Suppressor macrophage (primary cell): ENCODE measurements at places on chromosomes 4 and X.

DNA sequence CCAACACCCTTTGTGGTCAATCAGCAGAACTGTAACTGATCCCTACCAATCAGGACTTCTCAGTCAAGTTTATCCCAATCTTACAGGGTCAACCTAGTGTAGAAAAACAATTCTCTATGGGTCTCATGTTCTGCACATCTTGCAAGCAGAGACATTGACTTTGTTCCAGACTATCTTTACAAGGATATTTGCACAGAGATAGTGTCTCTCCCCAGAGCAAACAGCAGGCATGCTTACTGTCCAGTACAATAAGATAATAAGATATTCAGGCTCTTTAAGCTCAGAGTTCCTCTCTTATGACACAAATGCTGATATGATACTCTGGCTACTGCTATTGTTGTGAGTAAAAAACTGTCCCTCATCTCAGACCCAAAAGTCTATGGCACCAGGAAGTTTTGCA lies 53.2 kb downstream of the ACSL4 start:
- no peak for DNase-seq

- DNase-seq = peak; percentile 60
Observed at GRCh38 chr4:145936142-145936996, 2.3 kb downstream of the ZNF827 start.

DNA sequence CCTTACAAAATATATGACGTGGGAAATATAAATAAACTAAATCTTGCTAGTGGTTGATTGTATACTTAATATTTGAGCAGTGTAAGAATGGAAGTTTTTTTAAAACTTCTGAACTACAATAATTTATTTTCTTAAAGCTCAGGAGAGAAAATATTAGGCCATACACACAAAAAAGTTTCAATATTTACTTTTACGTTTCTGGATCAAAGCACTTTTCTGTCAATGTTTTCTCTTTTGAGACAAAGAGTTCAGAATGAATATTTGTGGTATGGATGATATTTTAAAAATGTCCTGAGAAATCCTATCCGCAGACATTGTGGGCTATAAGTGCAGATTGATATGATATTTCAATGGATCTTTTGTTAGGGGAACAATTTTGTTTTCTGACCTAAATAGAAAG lies 109.9 kb downstream of the TLL1 start:
- no peak for DNase-seq

DNA sequence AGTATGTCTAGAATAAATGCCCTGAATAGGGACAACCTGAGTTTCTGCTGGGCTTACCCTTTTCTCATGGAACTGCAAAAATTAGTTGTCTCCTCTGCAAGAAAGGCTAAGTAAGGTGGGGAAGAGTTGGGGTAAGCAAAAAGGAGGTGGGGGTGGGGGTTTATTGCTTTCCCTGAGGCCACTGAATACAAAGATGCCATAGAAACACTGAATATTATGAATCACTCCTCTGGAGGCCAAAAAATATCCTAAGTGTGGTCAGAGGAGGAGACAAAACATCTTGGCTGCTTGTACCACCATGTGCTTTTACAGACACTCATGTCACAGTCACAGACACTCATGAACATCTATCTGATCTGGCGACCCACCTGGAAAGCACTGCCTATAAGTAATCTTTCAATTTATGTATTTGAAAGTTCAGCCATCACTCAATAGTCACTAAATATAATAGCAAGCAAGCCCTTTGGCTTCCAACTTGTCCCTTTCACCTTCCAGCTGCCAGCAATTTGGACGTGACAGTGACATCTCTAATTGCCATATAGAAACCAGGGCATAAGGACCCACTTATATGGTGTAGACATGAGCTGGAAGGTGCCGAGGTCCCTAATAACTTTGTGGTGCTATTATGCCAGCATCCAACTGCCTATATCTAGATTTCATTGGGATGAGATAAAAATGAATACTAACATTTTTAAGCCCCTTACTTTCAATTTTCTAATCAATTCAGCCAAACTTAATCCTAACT lies 122.7 kb upstream of the CBR4 start:
- DNase-seq = no peak

DNA sequence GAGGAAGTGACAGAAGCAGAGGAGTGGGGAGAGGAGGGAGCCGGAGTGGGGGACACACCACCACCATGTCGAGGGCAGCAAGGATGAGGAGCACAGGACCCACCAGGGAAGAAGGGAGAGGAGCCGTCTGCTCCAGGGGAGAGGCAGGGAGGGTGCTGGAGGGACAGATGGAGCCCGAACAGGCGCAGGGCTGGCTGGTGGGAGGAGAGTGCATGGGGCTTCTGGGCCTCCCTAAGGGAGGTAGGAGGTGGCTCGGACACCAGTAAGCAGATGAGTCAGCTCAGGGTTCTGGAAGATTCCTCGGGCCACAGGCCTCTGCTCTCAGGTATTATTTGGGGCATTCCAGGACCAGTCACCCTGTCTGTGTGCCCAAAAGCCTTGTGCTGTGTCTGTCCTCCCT lies 29.8 kb downstream of the ATP2B3 start:
- DNase-seq = no peak

GRCh38 chr4:94567811-94568210 lies 116.1 kb downstream of the PDLIM5 start:
- DNase-seq = no peak

DNA sequence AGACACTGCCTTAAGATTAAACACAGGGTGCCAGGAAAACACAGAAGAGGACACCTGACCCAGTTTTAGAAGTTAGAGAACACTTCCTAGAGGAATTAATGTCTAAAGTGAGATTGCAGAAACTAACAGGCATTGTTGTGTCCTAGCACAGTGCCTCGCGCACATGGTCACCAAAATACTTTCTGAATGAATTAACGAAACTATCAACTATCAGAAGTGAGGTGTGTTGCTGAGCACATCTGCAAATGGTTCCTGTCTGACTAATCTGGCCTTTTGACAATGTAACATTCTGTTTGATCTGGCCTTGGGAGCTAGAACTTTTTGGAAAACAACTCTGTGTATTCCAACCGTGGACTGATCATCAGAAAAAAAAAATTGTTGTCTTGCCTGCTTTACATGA lies 556.8 kb upstream of the LCORL start:
- no peak for DNase-seq

DNA sequence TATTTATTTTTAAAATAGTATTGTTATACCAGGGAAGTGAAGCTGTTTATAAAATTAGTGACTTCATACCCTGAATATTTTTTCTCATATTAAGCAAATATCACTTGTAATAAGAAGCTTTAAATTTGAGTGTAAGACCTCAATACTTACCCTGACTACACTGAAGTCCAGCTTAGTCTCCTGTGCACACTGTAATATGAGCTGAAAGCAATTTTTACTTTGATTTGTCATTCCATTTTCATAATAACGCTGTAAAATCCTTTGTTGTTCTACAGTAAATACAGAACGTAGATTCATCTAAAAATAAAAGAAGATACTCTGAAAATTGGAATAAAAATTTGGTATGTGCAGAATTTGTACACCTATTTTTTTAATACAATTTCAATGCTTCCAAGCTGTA lies 27.2 kb downstream of the HDX start:
- no peak for DNase-seq

DNA sequence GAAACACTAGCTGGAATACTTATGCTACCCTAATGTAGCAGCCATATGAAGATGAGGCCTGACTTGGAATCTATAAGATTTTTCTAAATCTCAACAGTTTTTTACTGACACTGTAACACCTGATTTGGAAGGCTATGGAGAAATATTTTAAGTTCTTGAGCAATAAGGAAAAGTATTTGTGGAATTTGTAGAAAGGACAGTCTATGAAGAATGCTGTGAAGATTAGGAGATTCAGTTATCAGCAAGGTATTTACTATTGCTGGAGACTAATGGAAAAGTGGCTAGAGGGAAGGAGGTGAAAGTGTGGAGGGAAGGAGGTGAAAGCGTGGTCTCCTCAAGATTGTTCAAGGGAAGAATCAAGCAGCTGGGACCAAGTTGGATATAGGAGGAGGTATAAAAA lies 190.0 kb upstream of the EMCN start:
- no peak for DNase-seq

DNA sequence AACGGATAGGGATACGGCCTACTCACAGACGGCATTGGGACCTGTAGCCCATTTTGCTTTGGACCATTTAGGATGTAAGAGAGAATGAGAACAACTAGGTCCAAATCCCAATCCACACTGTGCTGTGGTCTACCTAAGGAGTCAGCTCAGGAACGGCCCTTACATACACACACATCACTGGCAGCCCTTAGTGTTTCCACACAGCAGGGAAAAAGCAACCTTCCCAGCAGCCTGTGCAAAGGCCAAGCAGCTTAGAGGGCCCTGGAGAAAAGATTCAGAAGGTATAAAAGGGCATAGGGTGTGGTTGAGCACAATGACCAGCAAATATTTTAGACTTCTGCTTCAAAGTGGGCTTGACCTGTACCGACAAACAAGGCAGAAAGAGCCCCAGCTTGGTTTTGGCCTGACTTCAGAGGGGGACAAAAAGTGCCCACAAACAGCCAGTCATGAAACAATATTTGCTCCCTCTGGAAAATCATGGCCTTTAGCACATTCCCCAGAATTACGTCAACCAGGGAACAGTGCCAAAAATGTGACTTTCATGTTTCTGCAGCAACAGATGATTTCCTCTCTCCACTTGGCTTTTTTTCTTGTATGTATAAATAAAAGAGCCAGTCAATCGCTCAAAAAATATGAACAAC lies 359.5 kb upstream of the FGF16 start:
- DNase-seq = no peak

DNA sequence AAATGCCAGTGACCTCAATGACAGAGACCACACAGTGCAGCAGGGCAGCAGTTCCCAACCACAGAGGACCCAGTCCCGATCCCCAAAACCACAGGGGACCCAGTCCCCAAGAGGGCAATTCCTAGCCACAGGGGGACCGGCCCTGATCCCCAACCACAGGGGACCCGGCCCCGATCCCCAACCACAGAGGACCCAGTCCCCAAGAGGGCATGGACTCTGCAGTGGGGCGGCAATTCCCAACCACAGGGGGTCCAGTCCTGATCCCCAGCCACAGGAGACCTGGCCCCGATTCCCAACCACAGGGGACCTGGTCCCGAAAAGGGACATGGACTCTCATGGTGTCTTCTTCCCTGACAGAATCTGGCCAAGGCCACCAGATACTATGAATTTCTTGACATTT lies 136.3 kb downstream of the AFAP1 start:
- DNase-seq = no peak

DNA sequence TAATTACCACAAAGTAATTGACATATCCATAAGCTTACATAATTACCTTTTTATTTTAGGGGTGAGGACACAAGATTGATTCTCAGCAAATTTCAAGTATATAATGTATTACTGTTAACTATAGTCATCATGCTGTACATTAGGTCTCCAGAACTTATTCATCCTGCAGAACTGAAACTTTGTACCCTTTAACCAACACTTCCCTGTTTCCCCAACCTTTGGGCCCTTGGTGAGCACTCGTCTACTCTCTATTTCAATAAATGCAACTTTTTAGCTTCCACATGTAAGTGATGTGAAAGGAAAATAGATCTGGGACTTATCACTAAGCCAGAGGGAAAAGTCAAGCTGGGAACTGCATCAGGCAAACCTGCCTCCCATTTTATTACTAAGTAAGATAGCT lies 33.6 kb upstream of the CCNG2 start:
- no peak for DNase-seq
